Small intestine (tissue), 16 donors: ENCODE measurements at places on chromosomes 2 and 18. TPM values are rescaled to one million over a fixed set of nuclear protein-coding genes. Genes with fewer than 3 reads are reported as not detected.
A peak's percentile ranks its signal among the peaks of the same experiment; 100 is the strongest.

DNA sequence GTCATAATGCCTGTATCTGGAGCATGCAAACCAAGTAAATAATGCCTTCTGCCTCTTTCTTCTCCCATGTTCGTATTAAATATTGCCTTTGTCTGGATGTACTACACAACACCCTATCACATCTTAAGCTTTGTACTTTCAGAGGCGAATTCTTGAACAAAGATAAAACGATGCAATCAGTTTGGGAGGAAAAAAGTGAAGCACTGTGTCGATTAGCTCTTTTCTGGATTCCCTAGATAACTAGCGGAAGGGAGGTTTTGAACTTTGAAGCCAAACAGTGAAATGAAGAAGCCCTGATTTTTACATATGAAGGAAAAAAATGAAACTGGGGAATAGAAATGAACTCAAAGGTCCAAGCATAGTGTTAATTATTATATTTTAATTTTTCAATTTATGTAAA is 44.7 kb downstream of the CAVIN2 start:
- peak; percentile 17 for DNase-seq

GRCh38 chr2:195613922-195614321 is 43.1 kb upstream of the SLC39A10 start:
- DNase-seq = no peak

TDRD15 gene
- polyA plus RNA-seq = 0.01 TPM

UGT1A4 gene
- 0.66 TPM for polyA plus RNA-seq

UGT1A5 gene
- 0.15 TPM for polyA plus RNA-seq

- DNase-seq = no peak
Observed at GRCh38 chr18:47746615-47747014, 183.8 kb downstream of the SMAD2 start.

TUBB8B gene
- polyA plus RNA-seq = 0.51 TPM
